ENCODE measurements at places on chromosomes 16 and 17.

DNA sequence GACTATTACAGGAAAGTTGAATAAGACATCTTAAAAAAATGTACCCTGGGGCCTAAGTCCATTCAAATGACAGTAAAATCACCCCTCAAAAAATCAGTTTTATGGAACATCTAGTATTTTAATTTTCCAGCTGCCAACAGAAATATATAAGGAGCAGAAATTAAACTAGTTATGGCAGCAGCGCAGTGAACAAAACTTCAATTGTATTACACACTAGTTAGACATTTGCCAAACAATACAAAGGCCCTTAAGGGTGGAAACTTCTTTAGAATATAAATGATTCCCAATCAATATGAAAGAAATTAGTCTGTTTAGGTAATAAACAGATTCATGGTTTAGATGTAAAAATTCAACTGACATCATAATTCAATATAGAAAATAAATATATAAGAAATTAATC, 18.1 kb upstream of the RFFL start:
- no peak for DNase-seq

- no peak for DNase-seq
These were observed 26.1 kb downstream of the GPR142 start for GRCh38 chr17:74393346-74393942.

- DNase-seq: no peak
These were observed 6.3 kb downstream of the ZNF689 start for GRCh38 chr16:30603945-30604315.

DNA sequence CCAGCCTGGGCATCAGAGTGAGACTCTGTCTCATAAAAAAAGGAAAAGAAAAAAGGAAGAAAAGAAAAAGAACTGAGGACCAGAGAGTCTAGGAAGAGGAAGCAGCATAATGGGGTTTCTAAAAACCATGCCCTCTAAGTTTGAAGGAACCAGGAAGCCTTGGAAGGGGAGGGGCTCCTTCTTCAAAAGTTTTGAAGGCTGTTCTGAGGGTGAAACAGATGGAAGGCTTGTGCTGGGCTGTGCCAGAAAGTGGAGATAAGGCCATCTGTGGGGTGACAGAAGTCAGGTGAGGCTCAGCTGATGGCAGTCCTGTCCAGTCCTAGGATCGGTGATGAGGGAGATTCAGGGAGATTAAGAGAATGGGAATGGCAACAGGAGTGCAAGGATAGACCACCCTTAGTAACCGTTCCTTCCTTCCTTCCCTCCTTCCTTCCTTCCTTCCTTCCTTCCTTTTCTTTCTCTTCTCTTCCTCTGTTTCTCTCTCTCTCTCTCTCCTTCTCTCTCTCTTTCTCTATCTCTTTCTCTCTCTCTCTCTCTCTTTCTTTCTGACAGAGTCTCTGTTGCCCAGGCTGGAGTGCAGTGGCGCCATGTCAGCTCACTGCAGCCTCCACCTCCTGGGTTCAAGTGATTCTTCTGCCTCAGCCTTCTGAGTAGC, 182.6 kb downstream of the NTN1 start:
- no peak for DNase-seq

DNA sequence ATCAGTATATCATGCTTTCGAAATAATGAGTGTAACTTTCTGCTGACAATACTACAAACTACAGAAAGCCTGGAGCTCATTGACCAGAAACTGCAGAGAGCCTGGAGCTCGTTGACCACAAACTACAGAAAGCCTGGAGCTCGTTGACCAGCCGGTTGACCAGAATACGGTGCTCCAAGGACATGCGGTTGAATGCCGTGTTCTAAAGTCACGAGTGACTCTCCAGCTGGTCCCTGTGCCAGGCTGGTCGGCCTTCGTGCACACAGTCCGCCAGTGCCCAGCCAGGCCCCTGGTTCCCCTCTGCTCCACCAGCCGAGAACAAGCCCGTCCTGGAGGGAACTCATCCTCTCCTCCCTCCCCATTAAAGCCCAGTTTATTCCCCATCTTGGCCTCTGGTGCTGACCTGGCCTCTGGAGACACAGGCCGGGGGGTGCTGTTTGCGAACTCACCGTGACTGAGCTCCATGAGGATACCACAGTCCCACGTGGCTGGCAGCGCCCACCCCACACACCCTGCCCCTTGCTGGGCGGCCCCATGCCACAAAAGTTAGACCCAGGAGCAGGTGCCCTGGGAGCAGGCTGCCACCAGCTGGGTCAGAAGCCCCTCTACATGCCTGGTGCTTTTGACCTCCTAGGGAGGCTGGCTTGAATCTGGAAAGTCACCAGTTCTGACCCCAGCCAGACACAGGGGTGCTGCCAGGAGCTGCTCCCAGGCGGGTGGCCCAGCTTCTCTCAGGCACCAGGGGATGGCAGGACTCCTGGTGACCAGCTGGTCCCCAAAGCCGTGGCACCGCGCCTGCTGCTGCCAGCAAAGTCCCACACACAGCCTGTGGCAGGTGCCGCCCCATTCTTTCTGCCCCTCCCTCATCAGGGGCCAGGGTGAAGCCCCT, 15.5 kb upstream of the CDH15 start:
- no peak for DNase-seq

DNA sequence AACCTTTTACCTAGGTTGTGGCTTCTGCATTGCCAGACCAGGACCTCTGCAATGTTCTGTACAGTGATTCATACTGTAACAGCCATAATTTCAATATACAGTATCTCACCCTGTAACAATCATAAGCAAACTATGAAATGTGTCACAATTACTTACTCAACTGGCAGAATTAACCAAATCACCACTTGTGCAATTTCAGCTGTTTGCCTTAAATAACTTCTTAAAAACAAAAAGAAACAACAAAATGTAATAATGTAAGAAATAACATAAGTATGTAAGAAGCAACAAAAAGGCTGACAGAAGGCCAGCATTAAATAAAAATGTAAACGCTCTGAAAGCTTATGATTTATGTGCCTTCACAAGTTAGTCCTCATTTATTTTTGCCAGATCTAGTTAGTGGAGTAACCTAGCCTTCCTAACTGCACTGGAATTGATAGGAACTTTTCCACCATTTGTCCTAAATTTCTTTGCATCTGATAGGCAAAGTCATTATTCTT, 96.9 kb downstream of the SKAP1 start:
- DNase-seq: no peak

DNA sequence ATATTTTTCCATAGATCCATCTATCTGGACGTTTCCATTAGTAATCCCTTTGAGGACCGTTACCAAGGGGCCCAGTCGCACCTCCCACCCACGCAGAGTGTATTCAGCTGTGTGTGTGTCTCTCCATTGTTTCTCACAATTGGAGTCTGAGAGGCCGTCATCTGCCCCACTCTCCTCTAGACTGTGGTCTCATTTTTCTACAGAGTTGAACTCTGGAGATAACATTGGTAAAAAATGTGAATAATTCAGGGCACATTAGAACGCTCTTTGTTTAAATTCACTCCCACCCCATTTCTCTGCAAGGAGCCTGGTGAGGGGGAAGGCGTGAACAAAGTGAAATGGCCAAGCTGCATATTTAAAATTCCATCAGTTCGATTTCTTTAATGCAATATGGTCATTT, 333.1 kb upstream of the MAF start:
- DNase-seq: no peak

GRCh38 chr17:45386178-45386577, 46.5 kb downstream of the ARHGAP27 start:
- no peak for DNase-seq

DNA sequence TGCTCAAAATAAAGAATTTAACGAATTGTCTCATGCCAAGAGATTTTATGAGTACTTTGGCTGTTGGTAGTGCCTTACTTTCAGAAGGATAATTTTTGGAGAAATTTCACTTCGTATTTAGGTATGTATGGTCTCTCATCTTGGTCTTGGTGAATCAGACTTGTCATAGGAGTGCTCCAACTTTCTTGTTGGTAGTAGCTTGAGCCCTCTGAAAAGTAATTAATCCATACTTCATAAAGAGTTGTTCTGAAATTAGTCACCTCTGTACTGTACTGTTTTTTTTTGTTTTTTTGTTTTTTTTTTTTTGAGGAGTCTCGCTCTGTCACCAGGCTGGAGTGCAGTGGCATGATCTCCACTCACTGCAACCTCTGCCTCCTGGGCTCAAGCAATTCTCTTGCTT, 11.6 kb downstream of the ZNRF1 start:
- no peak for DNase-seq

DNA sequence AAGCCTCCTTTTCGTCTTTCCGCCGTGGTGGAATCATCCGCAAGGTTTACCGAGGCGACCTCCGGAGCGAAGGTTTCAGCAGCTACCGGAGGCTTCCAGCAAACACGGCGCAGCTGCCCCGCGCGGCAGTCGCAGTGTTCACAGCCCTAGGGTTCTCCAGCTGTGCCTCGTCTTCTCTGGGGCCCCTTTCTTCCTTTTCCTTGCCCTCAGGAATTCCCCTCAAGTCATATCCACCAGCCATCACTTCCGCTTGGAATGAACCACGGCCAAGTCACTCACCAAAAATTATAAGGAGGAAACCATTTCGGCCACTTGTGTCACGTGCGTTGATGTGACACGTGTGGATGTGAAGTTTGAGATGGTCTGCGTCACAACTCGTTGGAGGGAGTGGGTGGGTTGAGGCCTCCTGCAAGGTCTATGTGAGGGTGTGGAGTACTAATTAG, 636 bp upstream of the ERN1 start:
- peak; percentile 15 for DNase-seq

GRCh38 chr17:2264067-2264860, 39.3 kb downstream of the SMG6 start:
- DNase-seq: no peak

- no peak for DNase-seq
These were observed 468.0 kb downstream of the TOX3 start for GRCh38 chr16:52078716-52079655.

DNA sequence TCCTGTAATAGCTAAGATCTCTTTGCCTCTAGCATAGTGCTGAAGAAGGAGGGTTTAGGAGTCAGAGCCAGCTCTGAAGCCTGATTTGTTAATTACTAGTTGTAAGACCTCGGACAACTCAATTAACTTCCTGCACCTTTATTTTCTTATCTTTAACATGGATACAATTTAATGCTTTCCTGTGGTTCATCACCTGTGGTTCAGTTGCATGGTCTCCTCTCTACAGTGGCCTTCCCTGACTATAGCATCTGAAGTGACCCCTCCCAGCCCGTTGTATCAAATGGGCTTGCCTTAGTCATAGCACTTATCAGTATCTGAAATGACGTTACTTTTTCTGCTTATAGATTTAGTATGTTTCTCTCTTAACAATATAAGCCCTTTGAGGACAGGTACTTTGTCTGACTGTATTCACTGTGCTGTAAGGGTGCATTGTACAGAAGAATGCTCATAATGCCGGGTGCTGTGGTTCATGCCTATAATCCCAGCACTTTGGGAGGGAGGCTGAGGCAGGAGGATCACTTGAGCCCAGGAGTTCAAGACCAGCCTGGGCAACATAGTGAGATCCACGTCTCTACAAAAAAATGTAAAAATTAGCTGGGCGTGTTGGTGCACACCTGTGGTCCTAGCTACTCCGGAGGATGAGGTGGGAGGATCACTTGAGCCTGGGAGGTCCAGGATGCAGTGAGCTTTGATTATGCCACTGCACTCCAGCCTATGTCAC, 2.6 kb upstream of the NDE1 start:
- no peak for DNase-seq

GRCh38 chr16:1762879-1763520, 8.3 kb downstream of the NME3 start:
- DNase-seq: no peak

GRCh38 chr16:9362050-9362449, 270.6 kb downstream of the HAPSTR1 start:
- DNase-seq: no peak

DNA sequence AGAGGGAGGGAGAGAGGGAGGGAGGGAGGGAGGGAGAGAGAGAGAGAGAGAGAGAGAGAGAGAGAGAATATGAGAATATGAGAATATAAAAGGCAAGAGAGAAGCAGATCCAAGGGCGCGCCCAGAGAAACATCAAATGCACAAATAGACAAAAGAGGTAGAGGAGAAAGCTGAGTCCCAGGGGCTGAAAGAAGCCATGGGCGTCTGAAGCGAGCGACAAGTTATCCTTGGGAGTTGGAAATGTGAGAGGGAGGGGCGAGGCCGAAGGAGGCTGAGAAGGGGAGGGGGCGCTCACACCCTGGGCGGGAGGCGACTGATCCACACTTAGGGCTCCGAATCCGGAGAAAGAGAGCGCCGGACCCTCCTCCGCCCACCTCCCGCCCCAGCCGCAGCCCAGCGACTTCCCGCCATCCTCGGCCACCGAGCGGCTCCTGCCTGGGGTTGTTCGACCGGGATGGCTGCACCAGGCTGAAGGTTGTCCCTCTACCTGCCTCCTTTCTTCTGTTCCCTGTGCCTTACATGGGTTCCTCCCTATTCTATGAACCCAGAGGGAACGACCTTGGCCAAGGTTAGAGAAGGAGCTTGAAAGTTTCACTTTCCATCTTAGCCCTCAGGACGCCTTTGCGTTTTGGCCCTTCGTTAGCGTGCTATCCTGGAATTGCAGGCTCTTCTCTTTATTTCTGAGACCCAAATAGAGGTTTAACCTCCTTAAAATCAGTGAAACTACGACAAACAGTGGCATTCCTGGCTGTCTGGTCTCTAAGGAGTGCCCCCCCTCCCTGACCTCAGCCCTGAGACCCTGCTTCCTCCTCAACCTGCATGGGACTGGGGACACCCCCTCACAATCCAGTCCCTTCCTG, 21.2 kb upstream of the HOXB9 start:
- no peak for DNase-seq

DNA sequence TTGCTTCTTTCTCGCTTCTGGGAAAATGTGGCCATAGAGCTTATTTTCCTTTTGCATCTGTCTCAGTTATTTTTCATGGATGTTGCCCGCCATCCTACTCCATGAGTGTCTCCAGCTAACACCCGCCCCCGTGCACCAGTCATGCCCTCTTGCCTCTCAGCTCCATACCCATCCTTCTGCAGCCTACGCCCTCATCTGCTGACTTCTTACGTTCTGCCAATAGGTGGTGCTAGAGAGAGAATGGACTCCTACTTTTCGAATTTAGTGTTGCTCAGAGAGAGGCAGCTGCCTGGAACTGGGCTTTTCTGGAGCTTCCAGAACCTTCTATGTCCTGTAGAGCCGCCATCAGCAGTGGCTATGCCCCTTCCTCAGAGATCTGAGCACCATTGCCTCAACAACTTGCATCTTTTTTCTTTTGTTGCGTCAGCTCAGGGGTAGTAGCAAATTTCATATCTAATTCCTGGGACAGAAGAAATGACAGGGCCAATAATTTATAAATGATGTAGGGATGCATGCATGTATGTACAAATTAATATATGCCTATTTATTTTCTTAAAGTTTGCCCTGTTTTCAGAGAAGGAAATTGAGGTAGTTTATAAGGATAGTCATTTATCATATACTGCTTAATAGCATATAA, 119.7 kb upstream of the MYOCD start:
- DNase-seq: no peak

DNA sequence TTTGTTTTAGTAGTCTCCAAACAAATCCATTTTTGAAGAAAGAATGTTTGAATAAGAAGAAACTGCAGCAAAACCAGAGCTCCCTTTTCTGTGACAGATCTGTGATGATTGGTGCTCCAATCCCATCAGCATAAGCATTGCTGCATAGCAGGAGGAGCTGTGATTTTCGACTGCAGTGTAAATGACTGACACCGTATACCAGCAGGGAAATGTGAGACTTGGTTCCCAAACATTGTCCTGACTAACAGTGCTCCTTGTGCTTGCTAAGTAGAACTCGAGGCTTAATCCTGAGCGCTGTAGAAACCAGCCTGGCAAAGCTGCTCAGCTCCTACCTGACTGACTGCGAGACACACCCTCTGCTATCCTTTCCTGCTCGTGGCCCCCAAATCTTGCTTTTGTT, 57.2 kb downstream of the NUP93 start:
- DNase-seq: no peak

- no peak for DNase-seq
These were observed 347.2 kb upstream of the XYLT1 start for GRCh38 chr16:17817943-17818342.

GRCh38 chr16:72877374-72878028, 170.4 kb downstream of the ZFHX3 start:
- DNase-seq: no peak
